ENCODE measurements at places on chromosomes 12 and 14. TPM values are rescaled to one million over a fixed set of nuclear protein-coding genes. Genes with fewer than 3 reads are reported as not detected.
A peak's percentile ranks its signal among the peaks of the same experiment; 100 is the strongest.

GRCh38 chr12:2266666-2267620 lies 214.2 kb downstream of the CACNA1C start:
- no peak for ATAC-seq

GRCh38 chr14:92263681-92264080 lies 59.3 kb upstream of the SLC24A4 start:
- no peak for ATAC-seq

- ATAC-seq, result no peak
Measured at GRCh38 chr12:126773491-126773890, 1493.5 kb upstream of the TMEM132C start.

DNA sequence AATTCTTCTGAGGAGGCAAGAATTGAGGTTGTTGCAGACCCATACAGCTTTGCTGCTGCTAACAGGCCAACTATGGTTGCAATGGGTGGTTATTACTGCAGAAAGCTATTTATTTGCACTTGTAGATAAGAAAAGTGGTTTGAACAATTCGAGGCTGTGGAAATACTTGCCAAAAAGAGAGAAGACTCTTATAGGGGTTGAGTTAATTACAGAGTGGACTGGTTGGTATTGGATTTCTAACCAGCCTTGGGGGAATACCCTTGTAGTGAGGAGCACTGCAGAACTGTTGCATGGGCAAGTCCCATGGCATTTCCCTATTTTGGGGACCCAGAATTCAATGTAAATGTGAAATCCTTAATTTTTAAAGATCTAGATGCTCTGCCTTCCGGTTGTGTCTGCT lies 120.5 kb downstream of the KCNMB4 start:
- ATAC-seq, result no peak

DNA sequence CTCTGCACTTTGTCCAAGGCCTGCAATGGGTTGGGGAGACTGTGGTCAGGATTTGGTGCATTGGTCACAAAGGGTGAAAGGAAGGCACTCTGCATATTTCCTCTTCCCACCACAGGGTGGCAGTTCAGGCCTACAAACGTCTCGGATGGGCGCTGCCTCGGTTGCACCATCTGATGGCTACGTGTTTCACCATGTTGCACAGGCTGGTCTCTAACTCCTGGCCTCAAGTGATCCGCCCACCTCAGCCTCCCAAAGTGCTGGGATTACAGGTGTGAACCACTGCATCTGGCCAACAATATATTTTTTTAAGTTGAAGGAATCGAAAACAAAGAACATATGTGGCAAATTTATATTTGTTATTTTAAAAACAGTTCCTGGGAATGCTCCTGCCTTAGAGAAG lies 35.1 kb downstream of the TMBIM6 start:
- peak; percentile 92 for ATAC-seq

GRCh38 chr12:63351370-63351769 lies 200.4 kb upstream of the AVPR1A start:
- no peak for ATAC-seq

GRCh38 chr14:54597795-54598443 lies 31.0 kb downstream of the SAMD4A start:
- ATAC-seq, result no peak

DNA sequence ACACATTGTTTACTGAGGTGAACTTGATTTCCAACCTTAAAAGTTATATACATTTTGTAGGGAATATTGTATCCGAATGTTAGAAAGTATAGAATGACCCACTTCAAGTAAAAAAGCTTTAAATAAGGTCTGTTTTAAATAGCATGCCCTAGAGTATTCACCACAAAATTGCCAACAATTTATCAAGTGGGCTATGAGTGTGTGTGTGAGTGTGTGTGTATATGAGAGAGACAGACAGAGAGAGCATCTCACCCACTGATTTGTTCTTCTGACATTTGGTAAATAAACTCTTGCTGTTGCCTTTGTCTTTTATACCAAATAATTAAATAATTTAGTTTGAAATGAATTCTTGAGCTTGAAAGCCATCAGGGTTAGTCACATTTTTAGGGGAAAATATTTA lies 29.8 kb upstream of the RAP1B start:
- ATAC-seq, result no peak

GRCh38 chr12:4241592-4241991 lies 32.0 kb upstream of the CCND2 start:
- ATAC-seq, result no peak

GRCh38 chr12:9673404-9674225 lies 4.1 kb downstream of the CLEC2D start:
- peak; percentile 77 for ATAC-seq

- ATAC-seq, result no peak
Measured at GRCh38 chr12:84046859-84047258, 865.7 kb downstream of the SLC6A15 start.

ADCY4 gene
- 4.5 TPM for total RNA-seq

CACNA2D4 gene
- 1.1 TPM for total RNA-seq

OR6C4 gene
- not detected for total RNA-seq

SIX6 gene
- not detected for total RNA-seq

P2RX2 gene
- total RNA-seq, result not detected

ACSM4 gene
- total RNA-seq, result not detected

BEST3 gene
- not detected for total RNA-seq

USP44 gene
- not detected for total RNA-seq

TC2N gene
- total RNA-seq, result 52.5 TPM

SPTB gene
- 0.08 TPM for total RNA-seq

LRRC10 gene
- total RNA-seq, result not detected

PPP2R5E gene
- total RNA-seq, result 40.4 TPM
